HT1080 (cell line): ENCODE measurements at places on chromosomes 1 and 21. TPM values are rescaled to one million over a fixed set of nuclear protein-coding genes. Genes with fewer than 3 reads are reported as not detected.

The NR1I3 gene
- not detected in 2 replicates for total RNA-seq

The CD1E gene
- not detected in 2 replicates for total RNA-seq

The PLXNA2 gene
- total RNA-seq = 5.9 and 6.0 TPM in 2 replicates

The SPRR4 gene
- total RNA-seq = not detected in 2 replicates

The CSMD2 gene
- 2.1 and 2.3 TPM in 2 replicates for total RNA-seq

The POU3F1 gene
- not detected in 2 replicates for total RNA-seq

The SPTA1 gene
- total RNA-seq = not detected in 2 replicates

The NEGR1 gene
- 1.6 and 2.0 TPM in 2 replicates for total RNA-seq

The CALML6 gene
- total RNA-seq = not detected in 2 replicates

The BPNT1 gene
- 27.4 and 29.2 TPM in 2 replicates for total RNA-seq

The ARTN gene
- total RNA-seq = 0.32 TPM in 1 of 2 replicates, not detected in the other

The DCDC2B gene
- not detected in 2 replicates for total RNA-seq

The SH2D5 gene
- 26.9 and 29.1 TPM in 2 replicates for total RNA-seq

The GSTM2 gene
- total RNA-seq = 2.3 and 3.1 TPM in 2 replicates

The PKN2 gene
- 15.9 and 17.5 TPM in 2 replicates for total RNA-seq

The TOMM40L gene
- total RNA-seq = 18.2 and 25.8 TPM in 2 replicates

The RNU1-3 gene
- under 0.01 TPM in 1 of 2 replicates, not detected in the other for total RNA-seq
